ENCODE measurements at places on chromosomes 2 and 18.

DNA sequence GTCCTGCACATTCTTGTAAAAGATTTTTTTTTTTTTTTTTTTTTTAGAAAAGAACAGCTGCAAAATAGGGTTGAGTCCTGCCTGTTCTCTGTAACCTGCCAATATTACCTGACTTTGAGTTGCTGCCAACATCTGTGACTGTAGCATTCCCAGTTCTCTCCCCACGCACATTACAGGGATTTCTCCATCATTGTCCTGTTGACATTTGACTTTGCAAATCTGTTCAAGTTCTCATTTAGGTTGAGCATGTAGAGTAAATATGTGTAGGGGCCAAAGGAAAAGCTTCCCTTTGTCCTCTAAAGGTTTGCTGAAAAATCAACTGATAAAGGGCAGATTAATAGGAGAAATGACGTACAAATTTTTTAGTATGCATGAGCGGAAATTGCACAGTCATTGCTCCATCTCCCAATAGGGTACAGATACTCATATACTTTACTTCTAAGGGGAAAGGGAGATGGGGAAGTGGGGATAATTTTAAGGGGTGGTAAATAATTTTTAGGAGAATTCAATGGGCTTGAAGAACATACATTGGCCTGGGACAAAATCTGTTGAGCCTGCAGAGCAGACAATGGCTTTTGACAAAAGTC lies 385.5 kb downstream of the PIK3C3 start:
- DNase-seq, result no peak

GRCh38 chr2:230924470-230925341 lies at the start of gene GPR55:
Gene GPR55 (minus strand): TSS chr2:230925242. CDS start chr2:230910962, 14,280 bp downstream.
- no peak for DNase-seq

- DNase-seq, result no peak
Observed at GRCh38 chr2:144836635-144837350, 316.9 kb upstream of the ZEB2 start.

GRCh38 chr2:214706986-214707385 lies 102.5 kb downstream of the BARD1 start:
- DNase-seq, result no peak

- DNase-seq, result no peak
Observed at GRCh38 chr2:25331686-25332365, 9.9 kb downstream of the DNMT3A start.

DNA sequence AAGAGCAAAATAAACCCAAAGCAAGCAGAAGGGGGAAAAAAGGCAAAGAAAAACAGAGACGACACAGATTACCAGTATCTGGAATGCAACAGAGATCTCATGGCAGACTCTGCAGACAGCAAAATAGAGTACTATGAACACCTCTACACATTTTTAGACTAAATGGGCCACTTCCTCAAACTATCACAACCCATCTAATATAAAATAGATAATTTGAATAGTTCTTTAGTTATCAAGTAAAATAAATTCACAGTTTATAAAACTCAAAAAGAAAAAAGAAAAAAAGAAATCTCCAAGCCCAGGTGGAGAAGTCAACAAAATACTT lies 16.6 kb downstream of the SESTD1 start:
- DNase-seq, result no peak

GRCh38 chr2:18637196-18637595 lies 47.8 kb upstream of the NT5C1B start:
- DNase-seq, result no peak

DNA sequence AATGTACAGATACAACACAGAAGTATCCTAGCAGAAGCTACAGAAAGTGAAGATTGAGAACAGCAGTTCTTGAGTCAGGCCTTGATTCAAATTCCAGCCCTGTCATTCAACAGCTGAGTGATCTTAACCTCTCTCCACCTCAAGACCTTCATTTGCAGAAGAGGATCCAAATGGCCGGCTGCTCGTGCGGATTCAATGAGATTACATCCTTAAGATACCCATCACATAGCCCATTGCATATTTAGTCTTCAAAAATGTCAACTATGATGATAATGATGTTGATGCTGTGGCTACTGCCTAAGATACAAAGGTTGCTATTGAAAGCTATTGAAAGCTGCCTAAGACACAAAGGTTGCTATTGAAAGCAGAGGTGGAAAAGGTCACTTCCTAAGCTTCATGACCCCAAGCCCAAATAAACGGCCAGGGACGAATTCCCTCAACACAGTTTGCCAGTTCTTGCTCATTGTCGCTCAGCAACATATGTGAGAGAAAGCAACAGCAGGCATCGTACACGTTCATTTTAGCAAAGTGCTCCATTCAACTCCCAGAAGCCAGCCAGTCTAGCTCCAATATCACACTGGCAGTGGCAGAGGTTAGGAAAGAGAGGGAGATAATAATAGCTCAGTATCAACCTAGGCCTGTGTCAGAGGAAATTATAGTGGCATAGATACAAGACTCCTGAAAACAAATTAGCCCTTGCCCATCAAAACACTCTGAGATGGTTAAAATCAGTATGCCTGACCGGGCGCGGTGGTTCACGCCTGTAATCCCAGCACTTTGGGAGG lies 36.1 kb downstream of the MRPL35 start:
- no peak for DNase-seq

DNA sequence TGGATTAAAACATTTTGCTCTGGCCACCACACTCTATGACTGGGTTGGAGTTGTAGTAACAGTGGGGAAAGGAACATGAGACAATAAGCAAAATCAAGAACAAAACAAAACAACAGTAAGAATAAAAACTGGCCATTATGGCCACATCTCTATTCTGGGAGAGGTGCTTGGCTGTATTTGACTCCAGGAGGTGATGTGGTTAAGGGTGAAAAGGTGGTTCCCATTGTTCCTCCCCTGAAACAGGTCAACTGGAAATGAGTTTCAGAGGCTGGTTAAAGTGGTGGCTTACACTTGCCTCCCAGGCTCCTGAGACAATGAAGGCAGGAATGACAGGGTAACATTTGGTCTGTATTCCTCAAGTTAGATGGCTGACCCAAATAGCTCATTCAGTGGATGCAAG lies 67.3 kb upstream of the FANCL start:
- no peak for DNase-seq

DNA sequence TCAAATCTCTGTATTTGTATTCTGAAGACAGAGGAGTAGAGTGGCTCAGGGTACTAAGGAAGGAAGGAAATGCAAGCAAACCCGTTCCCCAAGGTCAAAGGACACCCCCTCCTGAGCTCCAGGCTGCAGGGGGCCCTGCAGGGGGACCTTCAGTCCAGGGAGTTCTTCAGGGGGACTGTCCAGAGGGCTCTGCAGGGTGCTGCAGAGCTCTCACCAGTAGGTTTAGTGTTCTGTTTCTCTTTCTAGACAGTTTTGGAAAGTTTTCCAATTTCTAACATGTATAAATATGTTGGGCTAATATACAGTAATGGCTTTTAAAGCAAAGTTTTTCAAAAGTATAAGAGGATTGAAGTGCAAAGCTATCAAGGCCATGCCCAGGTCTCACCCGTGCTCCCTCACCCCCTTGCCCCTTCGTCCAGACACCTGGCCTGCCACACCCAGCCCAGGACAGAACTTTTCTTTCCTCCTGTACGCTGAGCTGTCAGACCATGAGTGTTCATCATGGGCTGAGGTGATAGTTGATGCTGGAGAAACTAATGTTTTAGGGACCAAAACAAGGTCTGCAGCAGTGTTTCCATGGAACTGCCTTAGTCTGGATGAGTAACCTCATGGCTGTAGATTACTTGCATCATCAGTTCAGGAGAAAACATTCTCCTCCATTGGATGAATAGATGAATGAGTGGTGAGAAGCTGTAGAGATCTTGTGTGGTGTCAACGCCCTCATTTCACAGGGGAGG lies 134.2 kb downstream of the GLI2 start:
- no peak for DNase-seq

GRCh38 chr2:22991844-22992243 lies 393.1 kb upstream of the KLHL29 start:
- no peak for DNase-seq

DNA sequence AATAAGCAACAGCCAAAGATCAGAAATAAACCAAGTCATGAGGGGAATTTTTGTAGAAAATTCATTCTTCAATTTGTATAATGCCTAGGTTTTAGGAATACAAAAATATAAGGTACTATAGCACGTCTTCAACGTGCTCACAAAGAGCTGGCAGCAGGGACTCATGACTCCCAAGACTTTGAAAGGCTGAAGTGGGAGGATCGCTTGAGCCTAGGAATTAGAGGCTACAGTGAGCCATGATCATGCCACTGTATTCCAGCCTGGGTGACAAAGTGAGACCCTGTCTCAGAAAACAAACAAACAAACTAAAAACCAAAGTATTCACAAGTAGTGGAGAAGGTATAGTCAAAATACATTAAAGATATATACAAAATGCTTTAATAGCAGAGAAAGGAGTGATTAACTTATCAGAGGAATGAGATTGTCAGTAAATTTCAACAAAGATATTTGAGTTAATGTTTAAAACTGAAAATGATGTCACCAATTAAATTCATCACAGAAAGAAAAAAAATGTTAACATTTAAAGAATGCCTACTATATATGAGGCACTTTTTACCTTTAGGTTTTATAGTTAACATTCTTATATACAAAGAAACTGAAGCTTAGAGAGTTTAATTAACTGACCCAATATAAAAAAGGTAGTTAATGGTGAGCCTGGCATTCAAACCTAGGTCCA lies 3.2 kb downstream of the WDR33 start:
- no peak for DNase-seq

DNA sequence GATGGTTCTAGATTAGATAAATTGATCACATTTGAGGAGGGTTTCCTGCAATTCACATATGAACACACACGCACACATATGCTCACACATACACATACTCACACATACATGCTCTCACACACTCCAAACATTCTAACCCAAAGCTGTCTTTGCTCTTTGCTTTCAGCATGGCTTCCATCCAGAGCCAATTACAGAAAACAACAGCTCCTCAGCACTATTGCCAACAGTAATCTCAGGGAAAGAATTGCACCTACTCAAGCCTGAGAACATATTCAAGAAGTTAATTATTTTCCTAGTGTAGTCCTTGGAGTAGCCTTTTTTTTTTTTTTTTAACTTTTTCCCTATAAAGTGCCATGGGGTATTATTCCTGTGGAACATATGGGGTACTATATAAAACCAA lies 246.9 kb upstream of the PARD3B start:
- DNase-seq, result no peak

DNA sequence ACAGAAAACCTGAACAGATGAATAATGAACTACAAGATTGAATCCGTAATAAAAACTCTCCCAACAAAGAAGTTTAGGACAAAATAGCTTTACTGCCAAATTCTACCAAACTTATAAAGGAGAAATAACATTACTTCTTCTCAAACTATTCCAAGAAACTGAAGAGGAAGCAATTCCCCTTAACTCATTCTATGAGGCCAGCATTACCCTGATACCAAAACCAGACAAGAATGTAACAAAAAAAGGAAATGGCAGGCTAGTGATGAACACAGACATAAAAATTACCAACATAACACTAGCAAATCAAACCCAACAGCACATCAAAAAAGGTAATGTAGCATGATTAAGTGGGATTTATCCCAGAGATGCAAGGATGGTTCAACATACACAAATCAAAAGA lies 213.7 kb upstream of the FOSL2 start:
- no peak for DNase-seq

DNA sequence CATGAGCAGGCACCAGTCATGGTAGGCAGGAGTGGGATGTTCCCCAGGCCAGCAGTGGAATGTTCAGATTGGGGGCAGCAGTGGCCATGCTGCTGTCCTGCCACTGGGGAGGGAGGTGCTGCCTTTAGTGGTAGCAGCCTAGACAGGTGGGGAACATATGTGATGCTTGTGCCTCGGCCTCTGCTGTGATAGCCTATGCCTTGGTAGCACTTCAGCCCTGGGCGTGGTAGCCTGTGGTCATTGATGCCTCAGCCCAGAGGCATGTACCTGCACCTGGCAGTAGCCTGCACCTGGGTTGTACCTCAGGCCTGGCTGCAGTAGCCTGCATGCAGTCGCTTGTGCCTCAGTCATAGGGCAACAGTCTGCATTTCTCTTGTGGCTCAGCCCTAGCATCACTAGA lies 7.1 kb downstream of the RFTN2 start:
- DNase-seq, result no peak

GRCh38 chr2:142596334-142597088 lies 281.0 kb upstream of the KYNU start:
- DNase-seq, result no peak

- no peak for DNase-seq
Observed at GRCh38 chr2:104741860-104742259, 112.1 kb upstream of the POU3F3 start.

- no peak for DNase-seq
Observed at GRCh38 chr2:21118302-21118920, 5.4 kb upstream of the TDRD15 start.

DNA sequence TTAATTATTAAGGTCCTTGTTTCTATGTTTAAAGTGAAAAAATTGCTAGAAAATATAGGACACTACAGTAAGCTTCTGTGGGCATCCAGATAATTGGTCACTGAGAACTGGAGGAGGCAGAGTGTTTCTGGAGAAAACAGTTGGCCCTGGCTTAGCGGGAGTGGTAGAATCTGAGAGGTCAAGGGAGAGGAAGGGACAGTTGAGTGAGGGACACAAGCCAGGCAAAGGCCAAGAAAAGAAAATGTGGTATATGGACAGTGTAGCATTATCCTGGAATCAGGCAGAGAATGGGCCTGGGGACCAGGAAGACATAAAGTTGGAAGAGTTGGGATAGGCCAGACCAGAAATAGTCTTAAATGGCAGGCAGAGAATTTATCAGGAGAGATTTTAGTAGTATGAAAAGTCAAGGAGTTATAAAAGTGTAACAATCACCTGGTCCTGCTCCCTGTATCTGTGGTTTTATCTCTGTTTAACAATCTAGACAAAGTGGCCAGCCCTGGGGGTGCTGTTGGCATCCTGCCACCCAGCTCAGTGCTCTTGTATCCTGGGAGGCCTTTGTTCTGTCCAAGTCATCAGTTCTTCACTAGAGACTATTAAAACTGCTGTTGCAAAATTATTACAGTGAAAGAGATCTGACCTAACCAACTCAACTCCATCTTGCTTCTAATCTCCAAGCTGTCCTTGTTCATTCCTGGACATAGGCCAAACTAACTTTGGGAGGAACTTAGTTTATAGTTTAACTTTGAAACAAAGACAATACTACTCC lies 15.4 kb upstream of the MSGN1 start:
- DNase-seq, result no peak

GRCh38 chr2:153476491-153476815 lies 2.1 kb downstream of the RPRM start:
- DNase-seq, result no peak

GRCh38 chr2:158999458-158999857 lies 31.0 kb downstream of the TANC1 start:
- no peak for DNase-seq

DNA sequence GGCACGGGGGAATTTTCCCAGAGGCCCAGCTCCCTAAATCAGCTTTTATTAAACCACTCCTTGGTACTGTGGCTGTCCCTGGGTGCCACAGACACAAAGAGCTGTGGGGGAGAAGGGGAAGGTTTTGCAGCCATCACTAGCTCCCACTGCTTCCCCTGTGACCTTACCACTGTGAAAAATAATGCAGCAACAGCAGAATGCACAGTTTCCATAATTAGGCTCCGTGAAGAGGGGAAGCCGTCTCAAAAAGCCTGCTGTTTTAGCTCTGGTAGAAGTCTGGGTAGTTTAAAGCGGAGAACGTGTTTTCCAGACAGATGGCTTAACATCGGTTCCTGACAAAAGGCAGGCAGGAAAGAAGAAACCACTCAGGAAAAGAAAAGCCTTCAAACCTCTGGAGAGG lies 27.5 kb upstream of the CAB39 start:
- DNase-seq, result no peak
